ENCODE measurements at places on chromosomes 2 and 18.

DNA sequence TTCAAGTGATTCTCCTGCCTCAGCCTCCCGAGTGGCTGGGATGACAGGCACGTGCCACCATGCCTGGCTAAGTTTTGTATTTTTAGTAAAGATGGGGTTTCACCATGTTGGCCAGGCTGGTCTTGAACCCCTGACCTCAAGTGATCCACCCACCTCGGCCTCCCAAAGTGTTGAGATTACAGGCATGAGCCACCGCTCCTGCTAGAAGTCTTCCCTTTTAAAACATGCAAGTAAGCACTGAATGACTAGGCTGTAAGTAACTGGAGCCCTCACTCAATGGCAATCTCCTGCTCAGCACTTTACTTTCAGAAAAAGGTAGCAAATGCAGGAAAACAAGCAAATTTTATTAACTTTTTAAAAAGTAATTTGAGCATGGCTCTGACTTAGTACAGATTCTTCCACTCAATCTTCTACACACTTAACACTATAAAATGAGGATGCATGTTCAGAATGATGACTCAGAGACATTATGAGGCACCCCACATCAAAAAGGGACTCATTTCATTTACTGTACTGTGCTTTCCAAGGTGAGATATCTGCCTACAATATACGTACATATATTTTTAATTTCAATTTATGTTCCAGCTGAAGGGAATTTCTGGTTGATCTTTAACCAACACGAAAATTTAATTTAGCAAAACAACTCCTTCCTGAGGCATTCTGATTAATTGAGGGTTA, 6.6 kb upstream of the NCK2 start:
- no peak for DNase-seq

GRCh38 chr2:226797989-226798421, 1.6 kb downstream of the IRS1 start:
- DNase-seq: no peak

GRCh38 chr2:195514365-195514764, 142.7 kb upstream of the SLC39A10 start:
- no peak for DNase-seq

DNA sequence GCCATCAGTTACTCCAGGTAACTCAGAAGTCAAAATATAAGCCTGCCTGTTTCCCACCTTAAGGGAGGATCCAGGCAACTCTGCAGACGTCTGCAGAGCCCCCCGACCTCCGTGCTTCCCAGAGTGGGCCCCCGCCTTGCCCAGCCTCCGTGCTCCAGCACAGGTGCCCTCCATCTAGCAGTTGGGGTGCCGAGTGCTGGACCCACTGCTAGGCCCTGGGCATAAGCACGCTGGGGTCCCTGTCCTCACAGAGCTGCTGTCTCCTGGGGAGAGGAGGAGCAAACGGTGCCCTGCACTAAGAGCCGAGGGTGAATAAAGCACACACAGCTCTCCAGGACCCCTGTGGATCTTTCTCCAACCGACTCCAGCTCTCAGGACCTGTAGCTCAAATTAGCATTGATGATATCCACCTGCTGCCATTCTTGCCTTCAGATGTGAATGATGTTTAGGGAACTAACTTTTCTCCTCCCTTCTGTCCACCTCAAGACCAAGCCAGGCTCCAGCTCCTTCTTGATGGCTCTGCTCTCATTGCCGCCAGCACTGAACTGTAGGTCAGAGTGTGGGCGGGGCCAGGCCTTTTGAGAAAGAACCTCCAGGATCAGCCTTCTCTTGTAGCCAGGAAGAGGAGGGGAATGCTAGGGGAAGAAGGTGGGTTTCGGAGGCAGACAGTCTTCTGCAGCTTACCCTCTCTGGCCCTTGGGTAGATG, 121.2 kb downstream of the SMAD7 start:
- DNase-seq: peak; percentile 53

GRCh38 chr18:79642626-79643025, 37.0 kb upstream of the CTDP1 start:
- DNase-seq: no peak

GRCh38 chr2:157929871-157930667, 53.9 kb upstream of the ACVR1 start:
- DNase-seq: no peak

GRCh38 chr2:166892397-166892796, 4.1 kb downstream of the XIRP2 start:
- DNase-seq: no peak

- no peak for DNase-seq
Measured at GRCh38 chr2:86284987-86285386, 52.4 kb downstream of the REEP1 start.

DNA sequence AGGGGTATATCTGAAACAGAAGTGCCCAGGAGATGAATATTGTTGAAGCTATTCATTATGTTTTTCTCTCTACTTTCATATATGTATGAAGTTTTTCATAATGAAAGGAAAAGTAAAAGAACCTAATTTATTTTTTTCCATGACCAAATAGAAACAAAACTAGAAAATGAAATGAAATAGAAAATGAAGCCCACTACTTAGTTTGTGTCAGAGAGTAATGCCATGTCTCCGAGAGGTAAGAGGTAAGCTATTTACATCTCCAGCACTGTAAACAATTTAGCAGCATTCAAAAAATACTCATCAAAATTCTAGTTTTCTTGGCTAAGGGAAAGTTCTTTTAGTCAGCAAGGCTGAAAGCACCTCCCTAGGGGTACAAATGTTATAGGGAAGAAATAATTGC, 238.6 kb downstream of the PTH2R start:
- DNase-seq: no peak

GRCh38 chr2:7593360-7593759, 676.1 kb downstream of the RNF144A start:
- DNase-seq: no peak

DNA sequence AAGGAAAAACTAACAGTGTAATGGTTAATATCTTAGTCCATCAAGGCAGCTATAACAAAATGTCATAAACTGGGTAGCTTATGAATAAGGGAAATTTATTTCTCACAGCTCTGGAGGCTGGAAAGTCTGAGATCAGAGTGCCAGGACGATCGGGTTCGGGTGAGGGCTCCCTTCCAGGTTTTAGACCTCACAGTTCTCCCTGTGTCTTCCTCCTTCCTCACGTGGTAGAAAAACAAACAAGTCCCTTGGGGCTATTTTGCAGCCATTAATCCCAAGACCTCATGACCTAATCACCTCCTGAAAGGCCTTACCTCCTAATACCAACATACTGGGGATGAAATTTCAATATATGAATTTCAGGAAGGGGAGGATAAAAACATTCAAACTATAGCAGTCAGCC, 455.9 kb downstream of the CNTNAP5 start:
- DNase-seq: no peak

DNA sequence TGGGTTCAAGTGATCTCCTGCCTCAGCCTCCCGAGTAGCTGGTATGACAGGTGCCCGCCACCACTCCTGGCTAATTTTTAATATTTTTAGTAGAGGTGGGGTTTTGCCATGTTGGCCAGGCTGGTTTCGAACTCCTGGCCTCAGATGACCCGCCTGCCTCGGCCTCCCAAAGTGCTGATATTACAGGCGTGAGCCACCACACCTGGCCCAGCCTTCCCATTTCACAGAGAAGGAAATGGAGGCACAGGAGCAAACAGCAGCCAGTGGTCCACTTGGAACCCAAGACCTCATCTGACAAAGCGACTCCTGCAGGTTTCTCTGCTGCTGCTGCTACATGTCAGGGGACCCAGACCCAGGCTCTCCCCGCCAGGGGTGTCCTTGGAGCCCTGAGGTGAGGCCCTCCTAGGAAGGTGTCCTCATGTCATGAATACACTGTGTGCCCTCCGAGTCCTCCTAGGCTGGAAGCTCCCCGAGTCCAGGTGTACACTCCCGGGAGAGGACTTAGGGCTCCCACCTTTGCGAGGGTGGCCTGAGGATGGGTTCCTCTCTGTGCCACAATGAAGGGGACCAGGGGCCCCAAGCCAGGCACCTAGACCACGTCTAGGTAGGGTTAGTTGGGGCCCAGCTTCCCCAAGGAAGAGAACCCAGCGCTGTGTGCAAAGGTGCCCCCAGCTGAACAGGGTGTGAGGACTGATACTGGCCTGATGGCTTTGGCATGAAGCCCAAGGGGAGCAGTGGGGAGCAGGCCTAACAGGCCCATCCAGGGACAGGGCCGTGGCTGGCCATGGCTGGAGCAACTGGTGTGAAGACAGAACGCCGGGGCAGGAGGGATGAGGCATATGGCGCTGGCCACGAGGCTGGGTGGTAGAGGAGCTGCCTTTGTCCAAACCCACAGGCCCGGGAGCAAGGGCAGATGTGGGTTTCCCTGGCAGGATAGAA, 56.1 kb downstream of the HS6ST1 start:
- DNase-seq: no peak

DNA sequence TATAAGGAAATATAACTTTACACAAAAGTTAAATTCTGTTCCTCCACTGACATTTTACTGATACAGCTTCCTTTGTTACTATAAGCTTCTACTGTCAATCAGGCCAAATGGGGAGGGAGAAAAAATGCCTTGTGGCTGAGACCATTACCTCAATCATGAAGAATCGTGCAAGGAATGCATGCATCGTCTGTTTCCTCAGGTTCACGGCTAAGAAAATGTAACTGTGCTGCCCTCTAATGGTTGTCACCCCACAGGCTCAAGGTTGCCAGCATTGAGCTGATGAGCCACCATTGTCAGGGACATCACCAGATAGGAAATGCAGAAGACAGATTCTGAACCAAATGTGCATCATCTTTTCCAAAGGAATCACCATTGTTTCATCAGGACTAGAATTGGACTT, 426.9 kb downstream of the CDH2 start:
- no peak for DNase-seq

DNA sequence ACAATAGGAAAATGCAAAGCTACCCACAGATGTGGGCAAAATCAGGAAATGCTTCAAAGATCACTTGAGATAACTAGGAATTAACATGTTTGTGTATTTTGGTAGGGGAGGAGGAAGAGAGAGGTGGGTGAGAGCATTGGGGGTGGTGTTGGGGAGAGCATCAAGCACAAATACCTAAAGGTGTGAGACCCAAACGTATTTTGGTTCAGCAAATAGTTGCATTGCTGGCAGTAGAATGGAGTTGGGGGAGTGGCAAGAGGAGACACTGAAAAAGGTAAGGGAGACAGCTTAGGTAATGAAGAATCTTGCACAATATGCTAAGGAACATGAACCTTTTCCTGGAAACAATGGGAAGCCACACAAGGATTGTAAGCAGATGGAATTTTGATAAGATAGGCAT, 1.5 kb upstream of the PELI1 start:
- no peak for DNase-seq

GRCh38 chr18:23067236-23067635, 68.0 kb upstream of the CABLES1 start:
- no peak for DNase-seq

DNA sequence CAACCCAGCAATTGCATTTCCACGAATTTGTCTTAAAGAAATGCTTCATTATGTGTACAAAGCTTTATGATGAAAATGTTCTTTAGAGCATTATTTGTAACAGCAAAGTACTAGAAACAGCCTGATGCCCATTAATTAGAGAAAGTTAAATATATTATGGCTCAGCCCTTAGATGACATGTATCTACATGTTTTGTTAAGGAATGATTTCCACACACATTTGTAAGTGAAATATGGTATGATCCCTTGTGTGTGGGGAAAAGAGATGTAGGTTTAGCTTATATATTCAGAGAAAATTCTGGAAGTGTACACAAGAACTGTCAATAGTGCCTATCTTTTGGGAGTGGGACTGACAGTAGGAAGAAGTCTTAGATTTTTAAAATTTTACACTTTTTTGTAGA, 3.8 kb upstream of the PTPN4 start:
- no peak for DNase-seq

GRCh38 chr18:13559754-13560153, 166.6 kb downstream of the FAM210A start:
- no peak for DNase-seq

GRCh38 chr2:39942950-39943349, 163.9 kb upstream of the THUMPD2 start:
- DNase-seq: no peak

GRCh38 chr18:12686100-12686499, 16.4 kb downstream of the CEP76 start:
- no peak for DNase-seq

- no peak for DNase-seq
Measured at GRCh38 chr2:22136446-22136845, 1012.7 kb downstream of the TDRD15 start.

DNA sequence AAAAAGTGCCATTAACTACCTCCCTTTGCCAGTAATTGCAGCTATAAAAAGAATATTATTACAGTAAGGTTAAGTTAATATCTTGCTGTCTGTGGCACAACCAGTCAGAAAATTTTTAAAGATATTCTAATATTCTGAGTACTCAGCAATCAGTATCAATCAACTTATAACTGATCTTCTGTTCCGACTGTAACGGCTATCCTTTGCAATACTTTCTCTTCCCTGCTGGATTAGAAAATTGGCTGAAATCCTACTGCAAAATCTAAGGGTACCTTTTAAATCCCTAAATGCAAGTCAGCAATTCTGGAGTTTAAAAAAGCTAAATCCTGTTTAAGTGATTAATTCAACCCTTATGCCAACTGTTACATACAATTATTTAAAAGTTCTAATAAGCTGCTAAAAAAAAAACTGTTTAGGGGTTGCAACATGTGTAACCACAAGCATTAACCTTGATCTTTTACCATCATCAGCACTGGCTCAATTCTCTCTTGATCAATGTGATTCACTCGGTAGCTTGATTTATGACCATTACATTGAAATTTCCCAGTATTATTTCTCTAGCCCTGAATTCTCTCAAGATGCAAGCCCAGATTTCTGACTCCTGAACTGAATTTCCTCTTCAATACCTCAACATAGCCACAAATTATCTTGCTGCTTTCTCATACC, 20.5 kb downstream of the GAREM1 start:
- DNase-seq: no peak

- DNase-seq: no peak
Measured at GRCh38 chr2:231184319-231184718, 14.1 kb upstream of the ARMC9 start.

GRCh38 chr2:10001586-10001985, 41.8 kb upstream of the KLF11 start:
- no peak for DNase-seq

DNA sequence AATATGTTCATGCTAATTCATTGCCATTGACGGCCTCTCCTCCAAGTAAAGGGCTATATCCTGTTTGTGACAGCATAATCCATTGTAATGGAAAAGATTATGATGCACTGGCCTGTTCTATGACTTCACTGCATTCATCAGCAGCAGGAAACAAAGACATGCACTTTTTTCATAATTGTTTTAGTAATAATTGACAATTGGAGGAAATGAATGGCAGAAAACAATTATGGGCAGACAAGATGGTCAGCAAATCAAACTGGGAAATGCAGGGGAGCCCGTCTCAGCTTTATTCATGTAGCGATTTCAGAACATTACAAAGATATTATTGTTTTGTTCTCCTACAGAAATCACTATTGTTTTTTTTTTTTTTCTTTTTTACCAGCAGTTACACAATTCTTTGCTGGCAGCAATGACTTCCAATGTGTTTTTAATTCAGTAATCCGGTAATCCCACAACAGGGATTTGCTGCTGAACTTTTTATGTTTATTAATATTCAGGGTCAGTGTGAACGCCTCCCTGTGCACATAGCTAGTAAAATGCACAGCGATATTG, 33.8 kb upstream of the RASGRP3 start:
- DNase-seq: no peak

Measured in DMS79 treated with DMSO at 0.1 percent for 48 hours (cell line).